Hypothalamus (tissue), 51 donors: ENCODE measurements at places on chromosomes 12 and 14.
A peak's percentile ranks its signal among the peaks of the same experiment; 100 is the strongest.

DNA sequence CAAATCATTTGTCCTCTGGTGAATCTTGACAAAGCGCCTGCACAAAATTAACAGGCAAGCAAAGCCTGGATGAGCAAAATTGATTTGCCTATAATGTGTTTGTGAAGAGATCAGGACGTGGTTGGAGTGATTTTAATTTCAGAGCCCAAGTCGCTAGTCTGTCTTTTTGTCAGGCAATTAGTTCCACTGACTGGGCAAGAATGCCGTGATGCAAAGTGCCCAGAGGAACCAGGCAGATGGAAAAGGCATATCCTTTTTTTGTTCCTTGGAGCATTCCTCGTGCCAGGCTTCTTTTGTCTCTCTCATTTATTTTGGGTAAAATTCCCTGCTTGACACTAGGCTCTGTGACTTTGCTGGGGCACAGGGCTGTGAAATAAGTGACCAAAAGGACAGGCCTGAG is 65.9 kb upstream of the CCDC198 start:
- DNase-seq = no peak

DNA sequence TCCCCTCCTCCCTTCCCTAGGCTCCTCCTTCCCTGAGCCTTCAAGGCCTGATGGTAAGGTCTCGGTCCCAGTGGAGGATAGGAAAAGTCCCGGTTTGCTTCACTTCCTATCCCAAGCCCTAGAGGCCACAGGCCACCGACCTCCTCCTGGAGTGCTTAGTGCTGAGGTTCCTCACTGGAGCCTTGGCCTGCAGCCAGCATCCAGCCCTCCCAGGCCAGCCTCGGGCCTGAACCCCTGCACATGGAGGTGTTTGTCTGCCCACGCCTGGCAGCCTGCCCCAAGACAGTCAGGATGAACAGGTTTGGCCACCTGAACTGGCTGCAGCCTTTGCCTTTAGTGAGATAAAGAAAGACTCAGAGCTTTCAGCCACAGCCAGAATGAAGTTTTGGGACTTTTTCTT is 15.8 kb upstream of the KRT7 start:
- no peak for DNase-seq

GRCh38 chr14:59197695-59198262 is 9.3 kb downstream of the DAAM1 start:
- DNase-seq = no peak

GRCh38 chr12:109652233-109652976 is 61.2 kb upstream of the FAM222A start:
- no peak for DNase-seq

- no peak for DNase-seq
Measured at GRCh38 chr12:52333321-52333720, 12.1 kb upstream of the KRT83 start.

DNA sequence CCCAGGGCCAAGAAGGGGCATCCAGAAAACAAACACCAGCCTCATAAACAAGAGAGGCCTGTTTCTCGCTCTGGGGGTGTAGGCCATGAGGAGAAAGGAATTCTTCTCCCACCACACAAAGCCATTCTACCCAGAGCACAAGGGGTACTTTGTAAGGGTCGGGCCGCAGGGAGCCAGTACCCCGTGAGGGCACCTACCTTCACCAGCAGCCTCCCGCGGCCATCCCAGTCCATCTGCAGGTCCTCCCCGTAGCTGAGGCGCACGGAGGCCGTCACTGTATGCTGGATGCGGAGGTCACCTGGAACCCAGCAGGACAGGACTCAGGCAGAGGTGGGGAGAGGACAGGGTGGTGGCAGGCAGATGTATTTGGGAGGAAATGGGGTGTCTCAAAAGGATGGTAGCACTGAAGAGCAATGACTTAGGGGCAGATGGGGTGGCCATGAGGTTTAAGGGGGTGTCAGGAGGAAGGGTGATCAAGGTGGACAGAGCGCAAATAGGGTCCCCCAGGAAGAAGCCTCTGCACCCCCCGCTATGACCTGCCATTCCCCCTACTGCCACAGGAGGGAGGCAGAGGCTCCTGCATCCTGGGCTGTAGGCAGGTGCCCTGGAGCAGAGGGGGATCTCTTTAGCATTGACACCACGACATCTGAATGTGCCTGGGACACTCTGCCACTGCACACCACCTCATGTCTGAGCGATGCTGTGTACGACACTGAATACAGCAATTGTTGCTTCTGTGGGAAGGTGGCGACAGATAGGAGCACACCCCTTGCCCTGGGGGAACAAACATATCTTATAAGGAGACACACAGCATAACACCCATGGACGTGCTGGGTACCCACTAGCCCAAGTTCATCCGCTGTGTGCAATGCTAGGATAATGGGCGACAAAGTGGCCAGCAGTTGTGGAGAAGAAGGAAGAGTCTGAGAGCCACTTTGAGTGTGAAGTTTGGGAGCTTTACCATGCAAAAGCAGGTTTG is 61.4 kb downstream of the VWF start:
- DNase-seq = peak; percentile 18

GRCh38 chr12:6407236-6407954 is 23.4 kb downstream of the LTBR start:
- DNase-seq = no peak

- DNase-seq = no peak
Measured at GRCh38 chr14:35482994-35483515, 50.9 kb upstream of the INSM2 start.

- DNase-seq = no peak
Measured at GRCh38 chr14:20667957-20668356, 16.4 kb upstream of the RNASE4 start.

GRCh38 chr12:23561364-23562345 is 387.8 kb downstream of the SOX5 start:
- no peak for DNase-seq

DNA sequence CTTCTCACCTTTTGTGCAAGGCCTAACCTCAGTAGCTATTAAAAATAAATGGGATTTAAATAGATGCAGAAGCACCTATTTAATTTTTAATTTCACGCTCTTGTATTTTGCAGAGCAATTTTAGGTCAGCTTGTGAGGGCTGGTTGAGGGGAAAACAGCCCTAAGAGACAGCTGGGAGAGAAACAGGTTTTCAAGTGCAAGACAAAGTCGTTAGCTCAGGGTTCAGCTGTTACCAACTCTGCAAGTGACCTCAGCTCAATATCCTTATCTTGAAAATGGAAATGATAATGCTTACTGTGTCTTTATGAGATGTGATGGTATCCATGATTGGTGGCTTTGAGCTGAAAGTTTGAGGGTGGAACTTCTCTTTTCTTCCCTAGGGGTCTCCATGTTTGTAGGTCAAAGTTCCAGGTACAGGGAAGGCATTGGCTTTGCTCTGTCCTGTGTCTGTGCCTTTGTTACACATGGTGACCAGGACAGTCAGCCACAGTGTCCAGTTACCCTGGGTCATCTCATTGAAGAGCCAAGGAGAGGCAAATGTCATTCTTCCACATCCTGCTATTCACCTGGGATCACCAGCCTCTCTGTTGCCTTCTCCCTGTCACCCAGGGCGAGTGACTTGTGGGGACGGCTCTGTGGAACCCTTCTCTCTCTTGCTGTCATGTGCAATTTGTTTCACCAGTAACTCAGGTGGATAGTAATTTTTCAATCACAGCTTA is 100.3 kb downstream of the SAMD4A start:
- no peak for DNase-seq

DNA sequence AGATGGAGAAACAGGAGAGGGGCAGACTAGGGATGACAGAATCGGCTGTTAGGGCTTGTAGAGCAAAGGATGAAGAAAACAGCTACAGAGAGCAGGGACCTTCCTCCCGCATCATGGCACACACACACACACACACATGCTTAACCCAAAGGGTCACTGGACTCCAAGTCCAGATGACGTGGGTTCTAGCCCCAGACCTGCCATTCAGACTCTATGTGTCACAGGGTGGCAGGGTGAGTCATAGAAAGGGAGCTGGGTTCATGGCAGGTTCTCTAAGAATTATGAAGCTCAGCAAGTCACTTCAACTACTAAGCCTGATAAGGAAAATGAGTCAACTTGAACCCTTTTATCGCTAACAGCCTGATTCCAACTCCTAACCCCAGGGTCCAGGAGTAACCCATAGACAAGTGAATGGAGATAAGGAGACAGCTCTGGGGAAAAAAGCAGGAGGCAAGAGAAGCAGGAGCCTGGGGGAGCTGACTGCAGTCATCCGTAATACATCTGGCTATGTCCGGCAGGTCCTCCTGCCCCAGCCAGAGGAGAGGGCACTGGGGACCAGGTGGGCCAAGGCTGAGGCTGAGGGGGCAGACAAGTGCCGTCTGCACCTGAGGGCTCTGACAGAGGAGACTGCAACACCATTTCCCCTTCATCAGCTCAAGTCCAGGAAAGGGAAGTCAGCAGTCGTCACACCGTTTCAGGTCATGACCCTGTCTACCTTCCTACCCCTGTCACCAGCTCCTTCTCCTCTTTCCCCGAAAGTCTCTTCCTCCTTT is 3.6 kb upstream of the TNFRSF1A start:
- DNase-seq = no peak

- DNase-seq = peak; percentile 93
Measured at GRCh38 chr12:121128908-121129810, 3.5 kb upstream of the P2RX7 start.

DNA sequence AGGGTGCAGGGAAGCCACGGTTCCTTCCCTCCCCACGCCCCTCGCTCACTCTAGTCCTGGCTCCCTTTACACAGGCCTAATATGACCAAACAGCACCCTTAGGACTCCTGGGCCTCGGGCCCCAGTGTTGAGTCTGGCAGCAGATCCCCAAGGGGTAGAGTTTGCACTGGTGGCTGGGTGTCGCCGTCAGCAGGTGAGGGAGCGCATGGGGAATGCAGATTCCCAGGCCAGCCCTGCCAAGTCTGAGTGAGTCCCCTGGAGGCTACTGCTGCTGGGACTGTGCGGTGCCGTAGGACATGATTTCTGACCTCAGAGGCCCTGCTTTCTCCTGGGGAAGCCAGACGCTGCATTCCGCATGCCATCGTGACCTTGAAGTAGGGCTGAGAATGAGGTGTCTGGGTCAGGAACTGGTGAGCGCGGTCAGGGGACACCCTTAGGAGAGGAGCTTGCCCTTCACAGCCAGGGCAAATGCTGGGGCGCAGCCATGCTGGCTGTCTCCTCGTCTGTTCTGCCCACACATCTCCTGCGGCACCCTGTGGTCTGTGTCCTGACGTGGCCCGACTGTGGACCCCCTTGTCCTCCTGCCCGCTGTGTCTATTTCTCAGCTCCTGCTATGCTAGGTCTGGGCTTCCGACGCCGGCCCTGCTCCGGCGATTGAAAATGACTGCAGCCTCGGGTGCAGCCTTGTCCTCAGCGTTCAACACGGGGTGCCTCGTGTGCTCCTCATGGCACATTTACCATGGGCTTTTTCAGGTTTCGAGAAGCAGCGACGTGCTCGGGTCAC is 37.6 kb upstream of the PRMT8 start:
- DNase-seq = no peak

DNA sequence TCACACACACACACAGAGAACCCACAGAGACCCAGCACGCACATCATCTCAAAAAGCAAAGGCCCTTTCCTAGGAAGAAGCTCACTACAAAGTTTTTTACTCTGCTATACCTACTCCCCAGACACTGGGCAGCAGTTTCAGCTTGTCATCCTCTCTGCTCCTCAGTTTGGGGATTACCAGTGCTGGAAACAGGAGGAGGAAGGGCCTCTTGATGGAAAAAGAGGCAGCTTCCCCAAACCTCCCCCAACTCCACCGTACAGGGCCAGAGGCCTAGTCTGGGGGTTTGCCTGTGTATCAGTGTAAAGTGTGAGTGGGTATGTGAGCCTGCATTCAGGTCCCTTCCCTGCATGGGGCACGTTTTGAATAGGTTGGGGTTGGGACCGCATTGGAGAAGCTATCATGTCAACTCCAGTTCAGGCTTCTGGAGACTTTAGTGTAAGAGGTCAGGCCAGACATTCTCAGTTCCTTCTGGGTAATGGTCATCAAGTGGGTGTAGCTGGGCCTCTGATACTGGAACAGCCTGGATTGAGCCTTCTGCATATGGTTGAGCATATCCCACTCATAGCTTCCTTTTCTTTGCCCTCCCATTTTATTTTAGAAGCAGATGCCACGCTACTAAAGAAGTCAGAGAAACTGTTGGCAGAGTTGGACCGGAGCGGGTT is 1.2 kb downstream of the REM2 start:
- DNase-seq = no peak

GRCh38 chr14:69662636-69663299 is 51.4 kb downstream of the SUSD6 start:
- DNase-seq = no peak

DNA sequence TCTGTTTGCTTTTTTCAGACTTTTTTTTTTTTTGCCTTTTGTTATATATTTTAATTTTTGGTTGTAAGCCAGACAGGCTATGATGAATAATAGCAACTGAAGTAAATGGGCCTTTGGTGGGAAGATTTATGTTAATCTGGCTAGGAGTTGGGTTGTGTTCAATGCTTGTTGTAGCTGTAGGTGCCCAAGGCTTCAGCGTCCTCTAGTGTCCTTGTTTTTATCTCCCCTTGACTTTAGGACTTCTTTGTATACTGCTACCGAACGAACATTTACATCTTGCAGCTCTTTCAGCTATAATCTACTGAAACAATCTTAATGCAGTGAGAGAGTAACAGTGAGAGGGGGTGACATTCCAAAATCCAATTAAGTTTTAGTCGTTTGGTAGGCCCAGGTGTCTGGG is 848.4 kb upstream of the FBXO33 start:
- DNase-seq = no peak

DNA sequence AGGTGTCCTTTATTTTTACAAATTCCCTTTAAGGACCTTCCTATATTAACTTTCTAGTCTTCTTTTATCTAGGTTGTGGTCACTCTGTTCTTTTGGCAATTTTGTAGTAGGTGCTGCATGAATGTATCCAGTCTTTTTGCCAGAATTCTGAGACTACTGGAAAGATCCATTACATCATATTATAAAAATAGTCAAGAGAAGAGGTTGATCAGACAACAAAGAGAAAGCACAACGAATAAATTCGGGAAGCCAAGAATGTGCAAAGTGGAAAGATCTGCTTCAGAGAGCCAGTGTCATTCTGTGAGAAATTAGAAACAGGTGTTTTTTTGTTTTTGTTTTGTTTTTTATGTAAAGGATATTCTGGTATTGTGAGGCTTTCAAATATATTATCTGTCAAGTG is 15.8 kb upstream of the SLC16A7 start:
- DNase-seq = no peak

DNA sequence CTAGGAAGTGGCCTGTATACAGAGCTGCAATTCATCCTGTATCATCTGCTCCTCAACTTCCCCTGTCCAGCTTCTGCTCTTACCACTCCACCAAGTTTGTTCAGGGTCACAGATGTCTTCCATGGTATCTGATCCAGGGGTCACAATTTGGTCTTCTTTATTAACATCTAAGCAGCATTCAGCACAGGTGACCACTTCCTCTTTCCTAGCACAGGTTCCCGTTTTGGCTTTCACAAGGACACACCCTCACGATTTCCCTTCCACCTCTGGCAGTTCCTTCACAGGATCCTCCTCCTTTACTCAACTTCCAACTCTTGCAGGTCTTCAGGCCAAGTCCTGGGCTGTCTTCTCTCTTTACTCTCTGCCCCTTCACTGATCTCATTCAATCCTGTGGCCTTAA is 93.6 kb downstream of the TTC7B start:
- DNase-seq = no peak

DNA sequence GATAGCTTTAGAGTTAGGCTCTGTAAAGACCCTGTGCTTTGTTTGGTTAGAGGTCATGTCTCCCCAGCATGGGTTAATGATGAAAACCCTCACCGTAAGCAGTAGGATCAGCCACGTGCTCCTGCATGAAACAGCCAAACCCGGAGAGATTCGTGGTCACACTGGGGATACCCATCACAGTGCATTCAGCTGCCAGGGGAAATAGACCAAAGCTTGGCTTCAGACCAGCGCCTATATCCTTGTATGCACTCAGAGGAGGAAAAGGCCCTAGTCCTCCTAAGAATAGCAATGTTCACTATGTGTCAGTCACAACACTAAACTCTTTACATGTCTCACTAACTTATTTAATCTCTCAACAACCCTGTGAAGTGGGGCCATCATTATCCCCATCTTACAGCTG is 16.3 kb downstream of the SPX start:
- DNase-seq = no peak
